ENCODE measurements at places on chromosomes 3 and 15.

- no peak for DNase-seq
- H3K4me3 ChIP-seq: no peak overlapping the region
- H3K27ac ChIP-seq: no peak overlapping the region
- H3K36me3 ChIP-seq: no peaks in the 10 kb centered on the region
These were observed 25.2 kb upstream of the C2CD4B start for GRCh38 chr15:62190274-62190673.

DNA sequence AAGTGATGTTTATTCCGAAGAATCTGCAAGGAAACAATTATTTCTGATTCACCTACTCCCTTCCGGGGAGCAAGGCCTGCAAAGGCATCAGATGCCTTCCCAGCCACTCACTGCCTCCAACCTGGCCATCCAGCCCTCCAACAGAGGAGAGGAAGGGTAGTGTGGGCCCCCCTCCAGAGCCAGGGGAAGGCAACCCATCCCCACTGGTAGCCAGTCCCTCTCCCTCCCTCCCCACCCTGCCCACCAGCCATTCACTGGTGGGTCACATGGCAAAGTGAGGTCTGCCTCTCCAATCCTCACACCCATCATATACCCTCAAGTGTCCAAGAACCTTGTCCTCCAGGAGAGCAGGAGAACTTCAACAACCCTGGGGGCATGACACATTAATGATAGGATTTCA is 2.4 kb upstream of the VIPR1 start:
- H3K4me3 ChIP-seq: no peak overlapping the region
- H3K4me1 ChIP-seq: peaks cover 22% of the 10 kb centered on the region
- H3K27me3 ChIP-seq: peaks cover 84% of the 10 kb centered on the region

DNA sequence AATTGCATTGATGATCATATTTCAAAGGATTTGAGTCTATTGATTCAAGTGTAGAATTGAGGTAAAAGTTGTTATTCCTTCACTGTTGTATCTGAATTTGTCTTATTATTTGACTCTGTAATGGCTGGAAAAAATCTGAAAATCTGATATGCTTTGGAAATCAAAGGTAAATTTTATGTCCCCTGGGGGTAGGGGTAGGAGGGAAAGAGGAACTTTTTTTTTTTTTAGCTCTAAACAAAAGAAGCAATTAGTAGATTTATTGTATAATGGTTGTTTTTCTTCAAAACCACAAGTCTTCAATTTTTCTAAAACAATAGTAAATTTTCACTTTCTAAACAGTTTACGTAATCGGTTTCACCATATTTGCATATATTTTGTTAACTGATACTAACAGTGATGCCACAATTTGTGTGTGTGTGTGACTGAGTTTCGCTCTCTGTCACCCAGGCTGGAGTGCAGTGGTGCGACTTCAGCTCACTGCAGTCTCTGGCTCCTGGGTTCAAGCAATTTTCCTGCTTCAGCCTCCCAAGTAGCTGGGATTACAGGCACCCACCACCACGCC is 91.7 kb upstream of the GOLGA6L4 start:
- H3K27me3 ChIP-seq: no peaks in the 10 kb centered on the region
- H3K4me1 ChIP-seq: peaks cover 1% of the 10 kb centered on the region
- H3K36me3 ChIP-seq: no peaks in the 10 kb centered on the region
- no peak overlapping the region for H3K27ac ChIP-seq

DNA sequence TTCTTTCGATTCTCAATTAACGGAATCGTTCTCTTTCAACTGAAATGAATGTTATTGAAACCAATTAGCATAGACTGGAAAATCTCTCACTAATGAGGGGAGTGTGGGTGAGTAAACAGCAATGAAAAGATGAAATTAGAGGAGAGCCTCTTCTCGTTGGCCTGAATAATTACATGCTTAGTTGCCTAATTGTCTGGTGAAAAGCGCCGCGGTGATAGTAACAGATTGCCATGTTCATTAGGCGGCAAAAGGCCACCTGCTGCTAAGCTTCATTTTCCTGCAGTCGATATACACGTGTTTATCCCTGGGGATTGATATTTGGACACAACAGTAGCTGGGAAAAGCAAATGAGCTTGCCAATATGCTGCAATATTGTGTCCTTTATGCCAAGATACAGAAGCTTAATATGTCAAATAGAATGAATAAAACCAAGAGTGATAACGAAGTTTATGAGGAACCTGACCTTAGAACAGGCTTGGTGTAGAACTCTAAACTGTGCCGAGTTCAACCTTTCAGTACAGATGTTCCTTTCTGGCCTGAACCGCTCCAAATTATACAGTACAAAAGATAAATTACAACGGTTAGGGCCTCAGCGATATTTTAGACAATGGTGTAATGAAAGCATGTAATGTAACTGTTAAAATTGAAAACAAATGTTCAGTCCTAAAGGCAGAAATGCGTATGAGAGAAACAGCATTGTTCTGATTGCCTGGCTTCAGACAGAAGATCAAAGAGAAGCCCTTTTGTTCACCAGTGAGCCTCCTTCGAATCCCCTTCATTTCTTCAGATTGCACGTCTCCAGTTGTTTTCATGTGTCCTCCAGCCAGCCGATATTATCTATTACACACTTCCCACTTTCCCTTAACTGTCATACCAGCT is 185.2 kb downstream of the SHOX2 start:
- no peak overlapping the region for H3K27ac ChIP-seq
- H3K36me3 ChIP-seq: no peaks in the 10 kb centered on the region
- DNase-seq: no peak
- no peaks in the 10 kb centered on the region for H3K27me3 ChIP-seq

DNA sequence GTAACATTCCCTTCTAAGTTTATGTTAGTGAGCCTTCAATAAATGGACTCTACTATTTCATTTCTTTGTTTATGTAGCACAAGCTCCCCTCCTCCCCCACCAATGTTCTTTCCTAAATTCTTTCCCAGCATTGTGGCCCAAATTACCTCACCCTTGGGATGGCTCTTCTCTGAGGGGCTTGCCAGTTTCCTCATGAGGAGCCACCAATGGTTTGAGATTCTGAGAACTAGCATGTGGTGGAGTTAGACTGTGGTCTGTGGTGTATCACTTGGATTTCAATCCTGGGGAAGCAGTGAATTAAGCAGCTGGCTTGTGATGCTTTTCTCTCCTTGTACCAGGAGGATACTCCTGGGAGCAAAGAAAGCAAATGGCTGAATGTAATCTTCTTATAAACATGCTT is 50.0 kb upstream of the NPHP3 start:
- H3K4me1 ChIP-seq: no peaks in the 10 kb centered on the region
- H3K27me3 ChIP-seq: no peaks in the 10 kb centered on the region
- H3K27ac ChIP-seq: no peak overlapping the region

- H3K36me3 ChIP-seq: no peaks in the 10 kb centered on the region
- no peak overlapping the region for H3K4me3 ChIP-seq
- no peak overlapping the region for H3K27ac ChIP-seq
- no peaks in the 10 kb centered on the region for H3K4me1 ChIP-seq
These were observed 50.6 kb upstream of the C3orf80 start for GRCh38 chr3:160174621-160175020.

DNA sequence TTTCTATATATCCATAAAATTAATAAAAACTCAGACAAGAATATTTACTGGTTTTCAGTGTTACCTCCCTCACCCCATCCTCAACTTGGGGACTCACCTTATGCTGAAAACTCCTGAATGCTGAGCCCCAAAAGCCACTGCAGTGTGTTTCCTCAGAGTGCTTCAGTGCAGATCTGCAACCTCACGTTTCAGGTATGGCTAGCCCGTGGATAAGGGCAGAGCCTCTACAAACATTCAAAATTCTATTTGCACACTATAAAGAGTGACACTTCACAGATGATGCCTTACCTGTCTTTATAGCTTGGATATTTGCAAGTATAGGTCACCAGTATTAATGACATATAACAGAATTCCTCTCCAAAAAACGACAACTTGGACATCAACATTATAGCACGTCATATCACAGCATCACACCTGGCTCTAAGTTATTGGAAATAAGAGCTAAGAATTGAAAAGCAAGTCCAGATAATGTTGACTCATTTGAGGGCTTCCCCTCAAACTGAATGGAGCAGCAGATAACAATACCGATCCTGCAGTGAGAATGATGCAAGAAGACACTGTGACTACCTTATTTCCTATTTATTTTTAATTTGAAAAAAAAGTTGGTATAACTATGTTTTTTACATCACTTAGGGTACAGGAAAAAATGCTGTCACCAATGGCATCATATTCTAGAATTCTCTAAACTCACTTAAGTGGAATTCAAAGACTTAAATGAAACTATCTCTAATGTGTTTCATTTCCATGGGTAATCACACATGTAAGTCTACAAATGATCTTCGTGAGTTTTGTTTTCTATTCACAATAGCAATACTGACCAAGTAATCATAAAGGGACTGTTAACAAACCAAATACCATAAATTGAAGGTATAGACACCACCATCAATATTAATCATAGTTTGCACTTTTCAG is 40.7 kb upstream of the RSL24D1 start:
- no peaks in the 10 kb centered on the region for H3K4me1 ChIP-seq
- H3K4me3 ChIP-seq: no peak overlapping the region
- DNase-seq: no peak
- no peaks in the 10 kb centered on the region for H3K27me3 ChIP-seq

- H3K27me3 ChIP-seq: peaks cover 3% of the 10 kb centered on the region
- peak overlapping the region; percentile 15 for H3K27ac ChIP-seq
- peaks cover 24% of the 10 kb centered on the region for H3K4me1 ChIP-seq
- H3K4me3 ChIP-seq: peak overlapping the region; percentile 37
These were observed 846 bp upstream of the POLG start for GRCh38 chr15:89335298-89336041.

- peak; percentile 81 for DNase-seq
- H3K4me3 ChIP-seq: no peak overlapping the region
- no peaks in the 10 kb centered on the region for H3K27me3 ChIP-seq
- no peaks in the 10 kb centered on the region for H3K36me3 ChIP-seq
These were observed 28.6 kb upstream of the CLSTN2 start for GRCh38 chr3:139906418-139906817.

GRCh38 chr15:41688671-41689070 is 28.5 kb downstream of the MGA start:
- H3K36me3 ChIP-seq: no peaks in the 10 kb centered on the region
- no peak for DNase-seq
- H3K4me1 ChIP-seq: no peaks in the 10 kb centered on the region

DNA sequence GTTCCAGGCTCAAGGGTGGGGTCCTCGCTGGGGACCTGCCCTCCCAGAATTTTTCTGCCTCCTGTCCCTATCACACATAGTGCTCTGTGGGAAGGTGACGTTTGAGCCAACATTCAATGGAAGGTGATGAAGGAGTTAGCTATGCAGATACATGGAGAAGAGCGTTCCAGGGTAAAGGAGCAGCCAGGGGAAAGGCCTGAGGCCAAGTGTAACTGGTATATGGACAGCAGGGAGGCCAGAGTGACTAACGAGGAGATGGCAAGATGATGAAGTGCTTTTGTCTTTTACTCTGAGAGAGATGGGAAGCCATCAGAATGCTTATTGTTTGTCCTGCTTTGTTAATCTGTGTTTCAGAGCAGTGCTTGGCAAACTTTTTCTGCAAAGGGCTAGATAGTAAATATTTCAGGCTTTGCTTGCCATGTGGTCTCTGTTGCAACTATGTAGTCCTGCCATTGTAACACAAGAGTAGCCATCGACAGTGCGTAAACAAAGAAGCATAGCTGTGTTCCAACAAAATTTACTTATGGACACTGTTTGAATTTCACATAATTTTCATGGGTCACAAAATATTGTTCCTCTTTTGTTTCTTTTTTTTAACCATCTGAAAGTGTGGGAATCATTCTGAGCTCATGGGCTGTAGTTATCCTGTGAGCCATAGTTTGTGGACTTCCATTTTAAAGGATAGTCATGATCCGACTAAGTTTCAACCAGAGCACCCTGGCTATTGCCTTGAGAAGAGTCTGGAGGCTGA is 25.8 kb upstream of the PIAS1 start:
- peaks cover 21% of the 10 kb centered on the region for H3K27me3 ChIP-seq
- H3K36me3 ChIP-seq: no peaks in the 10 kb centered on the region

GRCh38 chr15:59150185-59150584 is 45.2 kb downstream of the CCNB2 start:
- no peak for DNase-seq
- no peak overlapping the region for H3K27ac ChIP-seq
- peaks cover 8% of the 10 kb centered on the region for H3K4me1 ChIP-seq
- H3K36me3 ChIP-seq: peaks cover 59% of the 10 kb centered on the region

DNA sequence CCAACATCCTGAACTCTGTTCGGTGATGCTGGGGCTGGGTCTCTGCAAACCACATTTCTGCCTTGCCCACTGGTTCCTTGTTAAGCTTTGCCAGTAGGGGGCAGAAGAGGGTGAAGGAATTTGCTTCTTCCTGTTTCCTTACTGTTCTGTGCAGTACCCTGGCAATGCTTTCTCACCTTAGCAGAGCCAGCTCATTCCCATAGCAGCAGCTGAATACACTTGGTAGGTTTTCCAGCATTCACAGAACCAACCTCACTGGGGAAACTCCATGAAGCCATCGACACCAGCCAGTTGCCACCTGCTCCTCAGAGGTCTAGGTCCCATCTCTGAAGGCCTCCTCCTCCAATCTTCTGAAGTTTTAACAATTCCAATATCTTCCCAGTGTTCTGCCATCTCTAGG is 308.4 kb downstream of the PDCD6IP start:
- H3K27ac ChIP-seq: no peak overlapping the region
- DNase-seq: no peak
- no peak overlapping the region for H3K4me3 ChIP-seq
- H3K4me1 ChIP-seq: no peaks in the 10 kb centered on the region
- H3K36me3 ChIP-seq: no peaks in the 10 kb centered on the region
- H3K27me3 ChIP-seq: no peaks in the 10 kb centered on the region

DNA sequence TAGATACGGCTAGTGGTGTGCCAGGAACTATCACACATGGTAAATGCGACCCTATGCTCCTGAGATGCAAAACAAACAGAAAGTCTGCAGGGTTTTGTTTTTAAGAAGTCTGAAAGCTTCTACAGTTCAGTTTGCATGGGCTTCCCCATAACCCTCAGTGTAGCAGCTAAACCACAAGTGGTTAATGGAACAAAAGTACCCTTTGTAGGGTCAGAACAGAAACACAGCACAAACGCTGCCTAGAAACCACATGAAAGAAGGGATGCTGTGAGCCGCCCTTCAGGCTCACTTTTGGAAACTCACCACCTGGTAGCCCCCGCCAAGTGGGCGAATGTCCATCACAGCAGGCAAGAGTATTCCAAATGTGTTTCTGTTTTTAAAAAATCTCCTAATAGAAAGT is 46.2 kb downstream of the CTDSPL start:
- DNase-seq: no peak
- peaks cover 4% of the 10 kb centered on the region for H3K36me3 ChIP-seq
- H3K27me3 ChIP-seq: no peaks in the 10 kb centered on the region
- H3K4me1 ChIP-seq: peaks cover 34% of the 10 kb centered on the region
- H3K27ac ChIP-seq: no peak overlapping the region
- H3K4me3 ChIP-seq: no peak overlapping the region

GRCh38 chr3:107650788-107651187 is 128.0 kb downstream of the BBX start:
- DNase-seq: no peak
- peaks cover 11% of the 10 kb centered on the region for H3K36me3 ChIP-seq
- no peak overlapping the region for H3K27ac ChIP-seq
- H3K4me1 ChIP-seq: no peaks in the 10 kb centered on the region

DNA sequence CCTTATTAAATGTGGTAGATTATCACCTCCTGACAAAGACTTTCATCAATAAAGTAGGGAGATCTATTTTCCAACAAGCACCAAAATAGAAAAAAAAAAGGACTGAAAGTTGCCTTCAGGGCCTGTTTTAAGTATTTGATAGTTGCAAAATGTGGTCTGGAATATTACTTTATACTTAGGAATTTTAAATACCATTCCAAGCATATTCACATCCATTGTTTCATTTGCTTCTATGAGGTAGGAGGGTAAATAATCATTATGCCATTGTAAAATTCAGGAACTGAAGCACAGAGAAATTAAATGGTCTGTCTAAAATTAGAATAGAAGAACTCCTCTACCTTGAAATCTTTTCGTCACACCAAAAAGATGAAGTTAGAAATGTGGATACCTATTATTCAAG is 110.0 kb downstream of the TMCC1 start:
- no peaks in the 10 kb centered on the region for H3K27me3 ChIP-seq
- H3K4me1 ChIP-seq: no peaks in the 10 kb centered on the region
- H3K36me3 ChIP-seq: peaks cover 3% of the 10 kb centered on the region
- no peak overlapping the region for H3K4me3 ChIP-seq

Data from mesenchymal stem cell (in vitro differentiated cells and primary cell).